ENCODE measurements at places on chromosomes 3 and 15. TPM values are rescaled to one million over a fixed set of nuclear protein-coding genes. Genes with fewer than 3 reads are reported as not detected.

Gene USP4
- total RNA-seq: 22.9 TPM

Gene TRIM71
- total RNA-seq: 2.5 TPM

Gene GABRG3
- 19.3 TPM for total RNA-seq

Gene COL7A1
- 1.9 TPM for total RNA-seq

Gene IQCF5
- total RNA-seq: not detected

Gene PIERCE2
- 5.0 TPM for total RNA-seq

Gene ST8SIA2
- total RNA-seq: 81.6 TPM

Gene CCK
- total RNA-seq: 14.7 TPM

Gene PRSS50
- 0.31 TPM for total RNA-seq

Gene CPNE9
- total RNA-seq: 0.31 TPM

Gene MKRN2OS
- not detected for total RNA-seq

Gene WDR93
- total RNA-seq: 0.31 TPM
